ENCODE measurements at places on chromosomes 6 and 20. TPM values are rescaled to one million over a fixed set of nuclear protein-coding genes. Genes with fewer than 3 reads are reported as not detected.
A peak's percentile ranks its signal among the peaks of the same experiment; 100 is the strongest.

The TOX2 gene
- total RNA-seq = 1.1 TPM

The GPSM3 gene
- total RNA-seq = 3.9 TPM

The OOEP gene
- total RNA-seq = not detected

The OARD1 gene
- 2.3 TPM for total RNA-seq

The DDX43 gene
- total RNA-seq = not detected

The SLC12A5 gene
- total RNA-seq = not detected

The TNXB gene
- total RNA-seq = under 0.01 TPM

DNA sequence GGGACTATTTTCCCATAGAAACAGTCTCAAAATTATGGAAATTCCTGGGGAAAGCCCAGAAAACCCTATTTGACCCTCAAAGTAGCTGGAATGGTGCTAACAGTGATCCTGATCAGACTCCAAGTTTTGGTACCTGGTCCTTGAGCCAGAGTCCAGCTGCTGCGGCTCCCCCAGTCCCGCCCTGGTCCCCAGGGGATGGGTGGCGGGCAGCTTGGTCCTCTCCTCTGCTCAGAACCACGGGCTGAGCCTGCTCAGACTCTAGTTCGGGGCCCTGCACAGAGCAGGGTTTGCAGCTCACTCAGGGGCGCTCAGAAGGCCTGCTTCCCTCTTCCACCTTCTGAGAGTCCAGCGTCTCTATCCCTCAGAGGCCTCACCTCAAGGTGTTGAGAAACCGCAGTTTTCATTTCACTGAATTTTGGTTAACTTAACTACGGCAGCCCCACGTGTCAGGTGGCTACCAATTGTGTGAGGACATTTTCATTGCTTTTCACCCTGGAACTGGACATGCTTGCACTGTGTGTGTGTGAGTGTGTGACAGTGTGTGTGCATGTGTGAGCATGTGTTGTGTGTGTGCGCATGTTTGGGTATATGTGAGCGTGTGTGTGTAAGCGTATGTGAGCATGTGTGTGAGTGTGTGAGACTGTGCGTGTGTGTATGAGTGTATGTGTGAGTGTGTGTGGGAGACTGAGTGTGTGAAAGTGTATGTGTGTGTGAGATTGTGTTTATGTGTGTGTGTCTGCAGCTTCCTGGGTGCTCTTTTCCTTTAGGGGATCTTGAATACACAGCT is 44.2 kb upstream of the PDE10A start:
- DNase-seq = no peak

GRCh38 chr6:156774863-156775405 is 2.2 kb upstream of the ARID1B start:
- DNase-seq = no peak

DNA sequence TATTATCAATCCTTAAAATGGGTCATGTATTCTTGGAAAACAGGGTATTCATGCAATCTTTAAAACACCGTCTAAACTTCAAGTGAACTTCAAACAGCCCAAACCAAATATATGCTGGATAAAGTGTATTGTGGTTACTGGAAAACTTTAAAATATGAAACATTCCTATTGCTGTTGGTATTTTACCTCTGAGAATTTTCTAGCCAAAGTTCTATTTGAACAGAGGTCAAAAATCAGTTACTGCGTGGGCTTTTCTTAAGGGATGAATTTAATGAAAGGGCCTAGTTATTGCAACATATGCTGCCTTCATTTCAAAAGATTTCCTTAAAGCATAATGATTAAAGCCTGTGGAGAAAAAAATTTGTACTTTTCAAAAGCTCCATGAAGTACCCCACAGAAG is 436.0 kb downstream of the PLCB1 start:
- DNase-seq = peak; percentile 24

- DNase-seq = peak; percentile 79
These were observed 275.5 kb downstream of the ZFAND3 start for GRCh38 chr6:38095054-38095453.

DNA sequence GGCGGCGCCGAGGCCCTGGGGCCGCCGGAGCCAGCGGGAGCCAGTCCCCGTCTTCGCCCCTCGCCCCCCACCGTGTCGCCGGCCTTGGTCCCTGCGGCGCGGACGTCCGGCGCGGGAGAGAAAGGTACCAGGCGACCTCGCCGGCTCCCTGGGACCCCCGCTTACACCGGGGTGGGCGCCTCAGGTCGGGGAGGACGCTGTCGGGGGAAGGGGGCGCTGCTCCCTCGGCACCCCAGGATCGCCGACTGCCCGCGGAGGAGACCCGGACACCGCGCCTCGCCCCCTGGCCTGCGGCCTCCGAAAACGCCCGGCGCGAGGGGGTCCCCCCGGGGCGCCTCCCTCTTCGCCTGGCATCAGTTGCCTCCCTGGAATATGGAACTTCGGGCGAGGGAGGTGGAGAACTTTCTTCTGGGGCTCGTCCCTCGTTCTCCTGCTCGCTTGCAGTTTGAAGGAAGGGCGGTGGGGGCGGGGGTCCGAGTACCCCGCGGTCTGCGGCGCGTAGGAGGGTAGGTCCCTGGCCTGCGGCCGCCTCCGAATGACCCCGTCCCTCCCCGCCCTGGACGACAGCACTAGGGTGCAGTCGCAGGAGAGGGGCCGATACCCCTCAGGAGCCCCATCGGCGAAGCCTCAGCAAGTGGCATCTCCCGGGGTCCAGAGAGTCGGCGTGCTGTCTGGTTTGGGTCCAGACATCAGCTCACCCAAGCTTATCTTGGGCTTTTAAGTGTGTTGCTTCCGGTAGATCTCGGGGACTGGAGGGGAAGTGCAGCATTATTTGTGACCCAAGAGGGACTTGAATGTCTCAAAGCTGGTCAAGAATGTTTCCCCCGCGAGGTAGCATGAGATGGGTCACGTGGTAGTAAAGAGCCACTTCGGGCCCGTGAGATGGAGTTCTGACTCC is 549 bp downstream of the ANKRD6 start:
- no peak for DNase-seq

DNA sequence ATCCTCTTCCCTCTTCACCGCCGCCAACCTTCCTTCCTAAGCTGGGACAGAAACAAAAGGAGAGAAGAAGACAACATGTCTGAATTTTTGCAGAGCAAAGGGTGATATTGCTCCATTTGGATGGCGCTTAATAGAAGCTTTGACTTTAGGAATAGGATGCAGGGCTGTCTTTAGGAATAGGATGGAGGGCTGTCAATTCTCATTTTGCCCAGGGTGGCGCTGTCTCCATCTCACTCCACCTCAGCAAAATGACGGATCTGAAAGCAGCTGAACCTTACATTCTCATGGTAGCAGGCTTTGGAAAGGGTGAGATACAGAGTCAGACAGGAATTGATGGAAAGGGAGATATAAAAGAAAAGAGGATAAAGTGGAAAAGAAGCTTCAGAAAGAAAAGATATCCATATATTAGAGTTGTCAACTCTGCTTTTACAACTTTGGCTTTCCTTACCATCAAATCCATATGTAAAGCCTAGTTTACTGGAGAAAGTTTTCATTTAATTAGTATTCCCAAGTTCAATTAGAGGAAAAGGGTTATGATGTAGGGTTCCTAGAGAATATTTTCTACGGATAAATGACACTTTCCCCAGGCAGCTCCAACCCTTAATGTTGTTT is 2.4 kb downstream of the MTCL3 start:
- DNase-seq = peak; percentile 57

DNA sequence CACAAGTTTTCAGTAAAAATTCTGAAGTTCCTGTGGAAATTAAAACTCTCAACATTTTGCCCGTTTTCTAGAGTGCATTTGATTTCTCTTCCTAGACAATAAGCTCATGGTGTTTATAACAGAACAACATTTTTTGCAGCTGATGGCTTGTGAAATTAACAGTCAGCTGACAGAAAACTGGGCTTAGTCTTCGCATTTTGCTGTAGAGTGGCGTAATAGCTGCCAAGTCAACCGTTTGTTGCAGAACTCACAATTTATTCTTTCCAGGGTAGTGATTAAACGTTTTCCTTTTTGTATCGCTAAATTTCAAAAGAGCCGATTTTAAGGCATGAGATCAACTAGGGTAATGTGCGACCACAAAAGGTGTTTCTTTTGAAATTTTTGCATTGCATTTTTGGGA is 1.4 kb downstream of the SPO11 start:
- no peak for DNase-seq

- peak; percentile 3 for DNase-seq
These were observed 30.9 kb upstream of the PTPRT start for GRCh38 chr20:43220612-43221011.

GRCh38 chr6:107658920-107659865 is 164.9 kb downstream of the SCML4 start:
- DNase-seq = peak; percentile 69

- no peak for DNase-seq
These were observed 100.9 kb upstream of the MLN start for GRCh38 chr6:33904747-33905065.

- no peak for DNase-seq
These were observed 1.7 kb downstream of the PPDPF start for GRCh38 chr20:63522091-63522868.

GRCh38 chr20:48461091-48461734 is 366.6 kb downstream of the PREX1 start:
- no peak for DNase-seq

GRCh38 chr6:165986914-165987482 is 180.7 kb downstream of the TBXT start:
- DNase-seq = peak; percentile 61

DNA sequence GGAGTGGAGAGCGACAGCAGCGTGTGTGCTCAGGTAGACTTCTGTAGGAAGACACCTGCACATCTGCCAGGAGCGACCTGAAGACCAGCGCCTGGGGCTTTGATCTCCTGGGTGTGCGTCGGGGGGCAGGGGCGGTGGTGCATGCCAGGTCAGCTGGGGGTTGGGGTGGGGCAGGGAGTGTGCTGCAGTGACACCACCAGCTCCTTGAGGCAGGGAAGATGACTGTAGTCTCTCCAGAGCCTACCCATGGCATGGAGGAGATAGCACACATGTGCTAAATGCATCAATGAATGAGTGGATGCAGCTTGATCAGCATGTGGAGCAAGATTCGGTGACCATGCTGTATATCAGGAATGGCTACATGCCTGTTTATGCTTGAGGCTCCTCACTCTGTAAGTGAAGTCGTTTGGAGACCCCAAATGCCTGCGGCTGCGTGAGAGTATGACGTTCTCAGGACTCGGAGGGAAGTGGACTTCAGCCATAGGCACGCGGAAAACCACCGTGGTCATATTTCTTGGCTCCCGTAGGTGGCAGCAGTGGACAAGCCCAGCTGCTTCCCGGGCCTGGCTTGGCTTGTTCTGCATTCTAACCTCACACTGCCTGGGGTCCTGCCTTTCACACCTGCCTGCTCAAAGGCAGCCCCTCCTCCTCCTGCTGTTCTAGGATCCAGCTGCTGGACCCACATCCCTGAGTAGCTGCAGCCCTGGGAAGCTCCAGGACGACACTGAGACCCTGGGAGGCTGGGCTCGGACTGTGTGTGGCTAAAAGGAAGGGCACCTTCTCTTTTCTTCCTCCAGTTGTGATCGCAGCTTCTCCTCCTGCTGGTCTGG is 39.4 kb upstream of the KCNK16 start:
- DNase-seq = peak; percentile 58

DNA sequence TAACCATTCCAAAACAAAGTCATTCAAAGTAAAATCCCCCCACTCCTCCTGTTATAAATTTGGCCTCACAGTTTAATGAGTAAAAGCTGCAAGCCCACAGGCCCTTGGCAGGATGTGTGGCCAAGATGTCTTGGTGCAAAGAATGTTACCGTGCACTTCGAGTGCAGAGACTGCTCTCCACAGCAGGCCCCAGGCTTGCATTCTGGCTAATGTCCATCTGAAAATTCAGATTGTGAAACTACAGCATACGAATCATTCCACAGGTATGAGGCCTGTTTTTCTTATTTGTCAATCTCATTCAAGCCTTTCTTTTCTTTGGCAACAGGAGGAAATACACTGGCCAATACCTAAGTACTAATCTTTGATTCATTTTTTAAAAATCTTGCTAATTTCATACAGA is 7.1 kb downstream of the RPS6KA2 start:
- DNase-seq = peak; percentile 98

DNA sequence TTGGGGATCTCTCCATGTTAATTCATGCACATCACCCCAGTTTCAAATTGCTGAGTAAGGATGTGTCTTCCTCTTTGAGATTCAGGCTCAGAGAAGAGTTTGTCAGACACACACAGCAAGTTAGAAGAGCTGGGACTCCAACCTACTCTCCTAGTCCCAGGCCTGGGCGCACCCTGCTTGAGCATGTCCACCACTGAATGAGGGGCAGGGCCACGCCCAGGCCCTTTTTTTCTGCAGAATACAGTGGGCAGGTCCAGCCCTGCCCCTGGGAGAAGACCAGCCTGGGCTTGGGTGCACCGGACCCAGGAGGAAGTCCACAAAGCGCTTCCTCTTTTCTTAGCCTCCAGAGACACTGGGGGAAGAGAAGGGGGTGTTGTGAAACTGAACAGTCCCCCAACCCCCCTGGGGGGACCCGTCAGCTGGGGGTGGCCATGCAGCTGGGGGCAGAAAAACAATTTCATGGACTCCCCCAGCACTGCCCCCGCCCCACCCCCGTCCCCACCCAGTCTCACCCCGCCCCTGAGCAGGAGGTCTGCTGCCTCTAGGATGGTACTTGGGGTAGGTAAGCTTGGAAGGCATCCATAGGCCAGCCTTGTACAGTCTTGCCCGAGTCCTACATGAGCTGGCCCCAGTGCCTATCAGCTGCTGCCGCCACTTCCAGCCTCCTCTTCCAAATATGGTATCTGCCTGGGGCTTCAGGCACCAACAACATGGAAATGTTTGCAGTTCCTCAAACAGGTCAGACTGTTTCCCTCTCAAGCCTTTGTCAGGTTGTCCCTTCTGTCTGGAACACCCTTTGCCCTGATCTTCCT is 11.7 kb upstream of the HCK start:
- no peak for DNase-seq

DNA sequence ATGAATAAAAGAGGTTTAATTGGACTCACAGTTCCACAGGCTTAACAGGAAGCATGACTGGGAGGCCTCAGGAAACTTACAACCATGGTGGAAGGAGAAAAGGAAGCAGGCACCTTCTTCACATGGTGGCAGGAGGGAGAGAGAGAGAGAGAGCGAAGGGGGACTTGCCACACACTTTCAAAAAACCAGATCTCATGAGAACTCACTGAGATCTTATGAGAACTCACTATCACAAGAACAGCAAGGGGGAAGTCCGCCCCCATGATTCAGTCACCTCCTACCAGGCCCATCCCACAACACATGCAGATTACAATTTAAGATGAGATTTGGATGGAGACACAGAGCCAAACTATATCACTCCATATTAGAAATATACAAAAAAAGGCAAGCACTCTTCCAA is 6.1 kb upstream of the SIRPD start:
- DNase-seq = no peak

DNA sequence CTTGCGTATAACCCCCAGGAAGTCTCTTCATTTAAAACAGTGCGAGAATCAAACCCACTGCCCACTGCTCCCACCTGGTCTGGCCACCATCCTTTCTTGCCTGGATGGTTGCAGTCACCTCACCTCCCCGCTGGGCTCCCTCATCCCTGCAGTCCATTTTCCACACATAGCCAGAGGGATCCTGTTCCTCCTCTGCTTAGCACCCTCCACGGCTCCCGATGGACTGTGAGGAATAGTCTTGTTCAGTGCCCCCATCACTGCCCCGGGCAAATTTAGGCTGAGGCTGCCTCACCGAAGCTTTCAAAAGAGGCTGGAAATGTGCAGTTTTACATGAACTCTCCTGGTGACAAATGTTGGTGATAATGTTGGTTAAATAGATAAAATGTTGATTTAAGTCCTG is 17.7 kb downstream of the KCNG1 start:
- DNase-seq = no peak

GRCh38 chr6:24233813-24234442 is 107.9 kb downstream of the NRSN1 start:
- DNase-seq = no peak

Measured in IMR-90 (cell line).